Activated CD4-positive, alpha-beta T cell treated with anti-CD3 and anti-CD28 coated beads, Interleukin-2, amount 50 U/mL, for 1 hour (primary cell): ENCODE measurements at places on chromosomes 1 and 21.

- DNase-seq, result no peak
Measured at GRCh38 chr1:220918285-220918951, 39.2 kb downstream of the HLX start.

GRCh38 chr1:149986486-149987296, 23.8 kb downstream of the OTUD7B start:
- no peak for DNase-seq

DNA sequence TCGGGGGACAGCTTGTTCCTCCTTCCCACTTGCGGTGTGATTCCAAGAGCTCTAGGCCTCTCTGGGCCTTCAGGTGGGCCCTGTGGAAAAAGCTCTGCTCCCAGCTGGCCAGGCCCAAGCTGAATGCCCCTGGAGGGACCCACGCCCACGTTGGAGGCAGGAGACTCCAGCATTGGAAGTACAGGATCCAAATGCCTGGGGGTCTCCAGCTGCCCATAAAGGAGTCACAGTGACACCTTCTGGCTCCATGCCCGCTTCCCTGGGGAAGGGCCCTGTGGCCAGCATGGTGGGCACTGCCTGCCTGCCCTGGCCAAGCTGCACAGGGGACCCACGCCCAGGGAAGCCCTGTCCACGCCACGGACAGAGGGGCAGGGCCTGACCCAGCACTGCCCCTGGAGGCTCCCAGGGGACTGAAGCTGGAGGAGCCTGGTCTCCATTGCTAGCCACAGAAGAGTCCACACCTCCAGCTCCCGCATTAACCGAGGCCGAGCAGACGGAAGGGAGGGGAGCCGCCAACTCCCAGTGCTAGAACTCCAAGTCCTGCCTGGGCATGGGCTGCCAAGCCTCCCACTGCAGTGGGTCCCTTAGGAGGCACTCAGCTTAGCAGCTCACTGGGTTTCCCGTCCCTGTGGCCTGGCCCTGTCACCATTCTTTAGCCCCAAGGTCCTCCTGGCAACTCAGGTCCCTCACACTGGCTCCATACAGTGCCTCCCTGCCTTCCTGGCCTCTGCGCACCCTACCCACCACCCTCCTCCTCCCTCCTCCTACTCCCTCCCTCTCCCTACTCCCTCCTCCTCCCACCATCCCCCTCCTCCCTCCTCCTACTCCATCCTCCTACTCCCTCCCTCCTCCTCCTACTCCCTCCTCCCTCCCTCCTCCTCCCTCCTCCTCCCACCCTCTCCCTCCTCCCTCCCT, 41.9 kb downstream of the WNT9A start:
- no peak for DNase-seq

DNA sequence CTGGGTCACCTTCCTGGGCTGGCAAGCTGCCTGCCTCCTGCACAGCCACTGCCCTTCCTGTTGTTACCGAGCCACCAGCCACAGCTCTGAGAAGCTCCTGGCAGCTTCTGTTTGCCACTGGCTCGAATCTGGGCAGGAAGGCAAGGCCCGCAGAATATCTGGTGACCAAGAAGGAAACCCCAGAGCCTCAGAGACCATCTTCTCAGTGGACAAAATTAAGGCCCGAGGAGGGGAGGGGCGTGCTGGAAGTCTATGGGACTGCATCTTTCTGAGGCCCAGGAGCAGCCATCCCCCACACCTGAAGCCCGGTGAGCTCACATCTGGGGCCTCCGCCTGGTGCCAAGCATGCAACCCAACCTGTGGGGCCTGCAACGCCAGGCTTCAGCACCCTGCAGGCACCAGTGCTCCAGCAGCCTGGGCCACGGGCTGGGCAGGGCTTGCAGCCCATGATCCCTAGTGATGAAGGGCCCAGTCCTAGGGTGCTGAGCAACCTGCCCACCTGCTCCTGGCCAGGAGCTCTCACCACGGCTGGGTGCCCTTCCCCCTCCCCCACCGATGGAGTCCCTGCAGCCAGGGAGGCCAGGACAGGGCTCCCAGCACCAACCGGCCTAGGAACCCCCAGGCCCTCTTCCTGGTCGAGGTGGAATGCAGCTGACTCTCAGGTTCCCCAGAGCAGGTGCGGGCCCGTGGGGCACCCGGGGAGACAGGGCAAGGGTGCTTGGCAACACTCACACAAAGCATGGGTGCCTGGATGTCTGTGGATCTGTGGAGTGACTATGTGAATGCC, 879 bp downstream of the CPTP start:
- DNase-seq, result no peak
